Activated CD4-positive, alpha-beta T cell treated with anti-CD3 and anti-CD28 coated beads, Interleukin-2, amount 10 ng/mL, durations not matched to agents 24 days and 14 days (primary cell): ENCODE measurements at places on chromosomes 5 and 9.

DNA sequence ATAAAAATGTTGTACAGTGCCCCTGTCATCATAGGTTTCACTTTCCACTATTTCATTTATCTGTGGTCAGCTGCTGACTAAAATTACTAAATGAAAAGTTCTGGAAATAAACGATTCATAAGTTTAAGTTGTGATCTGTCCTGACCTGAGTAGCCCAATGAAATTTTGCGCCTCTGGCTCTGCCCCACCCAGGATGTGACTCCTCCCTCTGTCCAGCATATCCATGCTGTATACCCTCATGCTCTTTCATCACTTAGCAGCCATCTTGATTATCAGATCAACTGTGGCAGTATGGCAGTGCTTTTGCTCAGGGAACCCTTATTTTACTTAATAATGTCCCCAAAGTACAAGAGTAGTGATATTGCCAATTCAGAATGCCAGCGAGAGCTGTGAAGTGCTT lies 97.3 kb downstream of the STARD4 start:
- no peaks in the 10 kb centered on the region for H3K4me1 ChIP-seq
- H3K4me3 ChIP-seq = no peak overlapping the region
- DNase-seq = no peak
- H3K27me3 ChIP-seq = no peaks in the 10 kb centered on the region

- no peaks in the 10 kb centered on the region for H3K36me3 ChIP-seq
- peak overlapping the region; percentile 79 for H3K4me3 ChIP-seq
- peak overlapping the region; percentile 29 for H3K27ac ChIP-seq
- H3K4me1 ChIP-seq = peaks cover 11% of the 10 kb centered on the region
Measured at GRCh38 chr9:125829743-125830142, 82.6 kb downstream of the PBX3 start.

DNA sequence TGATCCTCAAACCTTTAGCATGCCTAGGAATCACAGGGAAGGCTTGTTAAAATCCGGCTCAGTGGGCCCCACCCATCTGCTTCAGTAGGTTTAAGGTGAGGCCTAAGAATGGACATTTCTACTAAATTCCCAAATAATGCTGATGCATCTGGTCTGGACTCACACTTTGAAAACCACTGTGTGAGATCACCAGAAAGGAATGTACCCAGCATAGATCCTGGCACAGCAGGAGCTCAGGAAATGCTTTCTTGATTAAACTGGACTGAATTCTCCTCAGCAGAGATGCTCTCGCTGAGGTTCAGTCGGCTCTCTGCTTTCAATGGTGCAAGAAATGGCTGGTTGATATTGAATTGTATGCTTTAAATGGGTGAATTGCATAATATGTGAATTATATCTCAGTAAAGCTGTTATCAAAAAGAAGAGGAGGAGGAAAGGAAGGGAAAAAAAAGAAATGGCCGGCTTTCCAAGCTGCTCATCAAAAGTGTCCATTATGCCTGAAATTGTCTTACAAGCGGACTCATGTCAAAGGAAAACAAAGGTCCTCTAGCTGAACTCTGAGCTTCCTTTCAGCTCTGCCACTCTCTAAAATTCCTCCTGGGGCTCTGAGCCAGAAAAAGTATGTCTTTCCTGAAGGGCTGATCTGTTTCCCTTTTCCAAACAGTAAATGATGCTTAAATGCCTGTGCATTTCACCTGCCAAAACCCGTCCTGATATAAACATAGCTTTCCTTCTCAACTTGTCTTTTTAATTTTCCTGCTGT lies 77.6 kb upstream of the SAP30L start:
- H3K27me3 ChIP-seq = no peaks in the 10 kb centered on the region
- H3K36me3 ChIP-seq = peaks cover 4% of the 10 kb centered on the region
- no peak for DNase-seq
- no peak overlapping the region for H3K27ac ChIP-seq
- H3K4me1 ChIP-seq = no peaks in the 10 kb centered on the region
- H3K4me3 ChIP-seq = no peak overlapping the region

DNA sequence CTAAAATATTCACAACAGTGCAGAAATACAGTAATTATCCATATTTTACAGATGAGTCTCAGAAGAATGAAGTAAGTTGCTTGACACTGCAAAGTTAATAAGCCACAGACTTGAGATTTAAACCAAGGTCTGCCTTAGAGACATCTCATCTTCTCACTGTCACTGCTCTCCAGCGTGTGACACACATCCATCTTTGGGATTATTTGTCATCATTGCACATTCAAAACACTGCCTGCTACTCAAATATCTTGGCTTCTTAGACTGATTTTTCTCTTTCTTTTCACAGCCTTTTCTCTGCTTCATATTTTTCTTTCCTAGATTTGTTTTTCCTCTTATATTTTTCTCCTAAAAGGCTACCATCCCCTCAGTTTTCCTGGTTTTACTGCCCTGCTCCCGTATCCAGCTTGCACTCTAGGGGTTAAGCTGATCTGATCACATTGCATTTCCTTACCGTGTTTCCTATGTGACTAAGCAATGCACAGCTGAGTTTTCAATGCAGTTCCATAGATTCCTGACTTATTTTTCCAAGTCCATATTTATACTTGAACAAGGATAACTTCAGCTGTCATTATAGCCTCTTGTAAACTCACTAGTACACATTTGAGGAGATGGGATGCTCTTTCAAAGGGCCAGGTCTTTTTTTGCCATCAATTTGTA lies 353.0 kb downstream of the PLK2 start:
- no peaks in the 10 kb centered on the region for H3K4me1 ChIP-seq
- DNase-seq = no peak
- H3K27me3 ChIP-seq = no peaks in the 10 kb centered on the region
- H3K4me3 ChIP-seq = no peak overlapping the region

DNA sequence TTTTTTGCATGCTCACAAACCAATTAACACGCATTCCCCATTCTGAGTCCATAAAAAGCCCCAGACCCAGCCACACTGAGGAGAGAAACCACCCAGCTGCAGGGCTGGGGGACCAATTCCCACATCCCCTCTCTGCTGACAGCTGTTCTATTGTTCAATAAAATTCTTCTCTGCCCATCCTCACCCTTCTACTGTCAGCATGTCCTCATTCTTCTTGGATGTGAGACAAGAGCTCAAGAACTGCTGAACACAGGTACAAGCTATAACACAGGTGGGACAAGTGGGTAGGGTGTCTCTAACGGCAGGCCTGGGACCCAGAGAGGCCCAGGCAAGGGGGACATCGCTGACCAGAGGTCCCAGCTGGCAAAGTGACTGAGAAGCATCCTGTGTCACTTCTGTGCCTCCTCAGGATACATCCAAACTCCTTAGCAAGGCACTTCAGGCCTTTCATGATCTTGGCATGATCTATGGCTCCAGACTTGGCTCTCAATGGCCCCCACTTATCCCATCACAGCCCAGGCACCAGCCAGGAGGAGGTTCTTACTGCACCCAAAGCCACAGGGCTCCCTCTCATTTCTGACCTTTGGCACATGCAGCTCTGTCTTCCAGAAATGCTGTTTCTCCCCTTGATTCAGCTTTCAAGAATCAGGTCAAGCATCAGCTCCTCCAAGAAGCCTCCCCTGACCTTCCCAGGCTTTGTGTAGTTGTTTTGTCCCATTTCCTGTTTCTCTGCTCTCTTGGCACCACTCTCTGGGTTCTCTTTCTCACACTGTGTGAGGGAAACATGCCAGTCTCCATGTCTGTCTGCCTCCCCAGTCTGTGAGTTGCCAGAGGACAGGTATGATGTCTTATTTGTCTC lies 7.3 kb upstream of the ALDH1B1 start:
- no peaks in the 10 kb centered on the region for H3K4me1 ChIP-seq
- peaks cover 7% of the 10 kb centered on the region for H3K27me3 ChIP-seq
- H3K36me3 ChIP-seq = no peaks in the 10 kb centered on the region
- H3K4me3 ChIP-seq = no peak overlapping the region

DNA sequence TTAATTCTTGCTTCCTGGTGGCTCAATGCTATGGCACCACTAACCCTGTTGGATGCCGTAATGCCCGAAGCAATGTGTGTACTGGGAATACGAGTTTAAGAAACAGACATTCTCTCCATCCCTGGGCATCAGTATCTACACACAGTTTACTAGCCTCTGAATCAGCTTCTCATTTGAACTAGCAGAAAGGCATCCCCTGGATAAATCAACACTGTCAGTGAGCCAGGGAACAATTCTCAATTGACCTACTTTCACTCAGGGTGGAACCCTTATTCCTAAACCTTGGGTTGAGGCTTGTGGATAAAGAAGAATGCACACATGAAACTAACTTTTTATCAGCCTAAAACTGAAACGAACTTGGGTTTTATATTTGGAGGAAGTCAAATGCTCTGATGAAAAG lies 331.0 kb downstream of the GADD45G start:
- H3K36me3 ChIP-seq = no peaks in the 10 kb centered on the region
- H3K27ac ChIP-seq = no peak overlapping the region
- DNase-seq = no peak
- H3K4me3 ChIP-seq = no peak overlapping the region
- H3K4me1 ChIP-seq = peaks cover 8% of the 10 kb centered on the region
